ENCODE measurements at places on chromosomes 11 and 22.

GRCh38 chr11:22626573-22627239 is 1.1 kb upstream of the FANCF start:
- DNase-seq = no peak

- no peak for DNase-seq
Observed at GRCh38 chr22:32830957-32831356, 29.5 kb downstream of the TIMP3 start.

- DNase-seq = no peak
Observed at GRCh38 chr22:36164621-36165020, 4.1 kb upstream of the APOL3 start.

GRCh38 chr11:23123753-23124152 is 263.5 kb upstream of the CCDC179 start:
- DNase-seq = no peak

All from neural crest cell (in vitro differentiated cells).